HAP-1 (cell line): ENCODE measurements at places on chromosomes 7 and 10.

GRCh38 chr10:78047314-78047891, 13.7 kb downstream of the RPS24 start:
- peak; percentile 93 for DNase-seq

GRCh38 chr10:76553263-76554032, 1084.2 kb downstream of the KCNMA1 start:
- DNase-seq: no peak

GRCh38 chr7:3575753-3576531, 274.9 kb downstream of the SDK1 start:
- DNase-seq: no peak

DNA sequence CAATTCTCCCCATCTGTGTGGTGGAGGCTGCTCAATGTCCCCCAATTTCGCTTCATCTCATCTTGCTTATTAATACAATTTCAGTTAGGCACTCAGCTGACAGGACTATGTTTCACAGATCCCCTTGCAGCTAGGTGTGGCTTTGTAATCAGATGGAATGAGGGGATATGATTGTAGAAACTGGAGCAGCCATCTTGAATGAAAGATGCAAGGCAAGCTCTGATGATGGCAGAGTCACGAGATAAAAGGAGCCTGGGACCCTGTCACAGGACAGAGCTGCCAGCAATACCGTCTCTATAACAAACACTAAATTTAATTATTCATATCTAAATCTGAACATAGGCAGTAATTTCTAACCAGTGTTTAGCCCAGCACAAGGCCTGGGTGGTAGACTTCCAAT, 991 bp upstream of the DLD start:
- no peak for DNase-seq

- DNase-seq: no peak
These were observed 6.0 kb downstream of the ASB4 start for GRCh38 chr7:95491634-95492314.

- DNase-seq: no peak
These were observed 18.2 kb upstream of the CDH23 start for GRCh38 chr10:71378336-71379117.

DNA sequence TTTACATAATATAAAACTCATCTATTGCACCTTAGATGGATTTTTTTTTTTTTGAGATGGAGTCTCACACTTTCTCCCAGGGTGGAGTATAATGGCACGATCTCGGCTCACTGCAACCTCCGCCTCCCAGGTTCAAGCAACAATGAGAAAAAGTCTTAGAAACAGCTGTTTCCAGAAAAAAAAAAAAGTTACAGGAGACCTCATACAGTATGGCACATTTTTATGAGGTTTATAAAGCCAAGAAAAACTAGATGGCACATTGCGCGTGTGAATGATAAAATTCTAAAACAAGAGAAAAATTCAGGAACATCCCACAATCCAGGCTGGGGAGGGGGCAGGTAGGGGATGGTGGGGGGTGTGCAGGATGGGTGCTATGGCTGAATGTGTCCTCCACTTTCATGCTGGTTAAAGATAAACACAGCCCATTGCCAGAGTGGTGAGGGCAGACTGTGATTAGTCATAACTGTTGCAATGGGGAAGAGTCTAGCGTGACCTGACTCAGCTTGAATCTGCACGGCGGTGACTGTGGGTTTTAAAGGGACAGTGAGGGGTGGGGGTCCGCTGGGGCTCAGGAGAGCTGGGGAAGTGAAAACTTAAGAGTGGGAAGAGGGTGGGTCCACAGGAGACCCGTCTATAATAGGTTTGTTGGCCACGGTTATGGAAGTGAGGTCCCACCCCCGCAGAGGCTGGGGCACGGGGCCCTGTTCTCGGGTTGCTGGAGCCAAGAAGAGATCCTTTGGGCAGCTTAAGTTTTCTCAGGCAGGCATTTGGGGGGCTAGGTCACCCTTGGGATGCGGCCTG, 11.9 kb upstream of the LRRC27 start:
- DNase-seq: no peak

DNA sequence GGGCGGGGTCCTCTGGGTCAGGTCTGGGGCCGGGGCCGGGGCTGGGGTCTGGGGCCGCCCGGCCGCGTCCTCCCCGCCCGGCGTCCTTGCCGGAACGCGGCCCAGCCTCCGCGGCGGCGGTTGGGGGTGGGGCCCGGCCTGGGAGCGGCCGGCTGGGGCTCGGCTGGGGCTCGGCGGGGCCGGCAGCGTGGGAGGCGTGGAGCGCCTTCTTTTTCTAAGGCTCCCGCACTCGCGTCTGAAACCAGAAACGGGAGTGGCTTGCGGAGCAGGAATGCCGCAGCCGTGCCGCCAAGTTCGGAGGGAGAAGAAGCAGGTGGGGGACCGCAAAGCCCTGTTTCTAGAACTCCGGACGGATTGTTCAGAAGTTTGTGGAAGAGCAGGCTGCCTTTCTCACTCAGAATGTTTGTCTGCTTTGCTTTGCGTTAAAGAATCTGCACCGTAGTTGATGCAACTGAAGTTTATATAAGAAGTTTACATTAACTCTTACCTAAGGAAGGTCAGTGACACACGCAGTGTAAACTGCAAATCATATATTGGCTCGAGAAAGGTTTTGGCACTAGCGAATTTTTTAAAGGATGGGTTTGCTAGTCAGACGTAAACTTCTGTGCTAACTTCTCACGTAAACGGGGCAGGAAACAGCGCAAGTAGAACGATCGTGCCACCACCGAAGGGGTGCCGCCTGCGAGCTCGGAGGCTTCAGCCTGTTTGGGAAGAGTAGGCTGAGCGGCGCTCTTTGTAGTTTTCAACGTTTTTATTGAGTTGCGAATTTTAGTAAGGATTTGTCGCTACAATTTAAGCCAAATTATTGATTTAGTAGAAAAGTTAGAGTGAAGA, 729 bp downstream of the DNAJB6 start:
- DNase-seq: peak; percentile 69

- no peak for DNase-seq
These were observed 1.7 kb downstream of the ADRB1 start for GRCh38 chr10:114045136-114046086.

GRCh38 chr10:82390866-82391658, 516.1 kb downstream of the NRG3 start:
- no peak for DNase-seq

DNA sequence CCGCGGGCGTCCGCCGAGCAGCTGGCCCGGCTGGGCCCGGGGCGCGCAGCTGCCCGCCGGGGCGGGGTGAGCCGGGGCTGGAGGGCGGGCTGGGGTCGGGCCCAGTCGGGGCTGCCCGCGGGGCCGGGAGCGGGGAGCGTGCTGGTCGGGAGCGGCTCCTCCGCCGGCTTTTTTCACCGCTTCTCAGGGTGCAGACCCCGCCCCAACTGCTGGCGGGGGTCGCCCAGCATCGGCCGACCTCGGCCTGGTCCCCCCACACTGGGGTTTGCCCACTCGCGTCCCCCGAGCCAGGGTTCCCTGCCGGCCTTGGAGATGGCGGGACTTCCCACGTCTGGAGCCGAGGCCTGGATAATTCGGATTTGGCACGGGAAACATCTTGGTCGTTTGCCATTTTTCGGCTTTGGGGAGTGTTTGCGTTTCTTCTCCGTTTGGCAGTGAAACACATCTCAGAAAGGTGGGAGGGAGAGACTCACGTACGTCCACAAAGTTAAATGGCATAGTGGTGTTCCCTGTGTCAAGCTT, 432 bp downstream of the TMEM248 start:
- DNase-seq: no peak

GRCh38 chr10:86244297-86245014, 122.1 kb downstream of the GRID1 start:
- DNase-seq: peak; percentile 29

- no peak for DNase-seq
These were observed 247.3 kb upstream of the PTN start for GRCh38 chr7:137590756-137591305.

DNA sequence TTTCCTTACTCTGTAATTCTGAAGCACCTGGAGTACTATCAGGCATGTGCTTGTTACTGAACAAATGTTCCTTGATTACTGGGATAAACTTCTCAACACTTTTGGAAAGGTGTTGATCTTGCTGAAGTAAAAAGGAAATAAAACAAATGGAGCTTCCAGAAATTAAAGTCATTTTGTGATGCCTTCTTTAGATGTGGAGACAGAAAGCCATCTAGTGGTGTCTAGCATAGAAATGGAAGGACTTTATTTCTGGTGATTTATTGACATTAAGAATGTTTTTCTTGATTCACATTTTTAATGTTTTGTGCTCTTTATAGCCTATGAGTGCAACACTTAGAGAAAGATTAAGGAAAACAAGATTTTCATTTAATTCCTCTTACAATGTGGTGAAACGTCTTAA, 1.4 kb downstream of the SFR1 start:
- no peak for DNase-seq

DNA sequence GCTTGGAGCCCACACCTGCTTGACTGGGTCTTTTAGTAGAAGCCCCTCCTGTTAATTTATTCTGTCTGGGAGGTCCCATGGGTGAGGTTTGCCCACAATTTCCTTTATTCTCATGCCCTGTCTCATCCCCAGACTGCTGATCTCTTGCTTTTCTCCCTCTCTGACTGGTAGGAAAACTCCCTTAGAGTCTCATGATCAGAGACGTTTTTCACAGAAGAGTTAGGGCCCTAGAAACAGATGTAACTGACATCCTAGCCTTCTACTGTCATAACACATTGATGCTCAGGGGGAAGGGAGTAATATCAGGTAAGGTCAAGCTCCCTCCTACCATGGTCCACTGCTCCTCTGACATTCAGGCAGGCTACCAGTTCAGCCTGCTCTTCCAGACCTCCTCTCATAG, 43.7 kb upstream of the WASL start:
- DNase-seq: no peak

DNA sequence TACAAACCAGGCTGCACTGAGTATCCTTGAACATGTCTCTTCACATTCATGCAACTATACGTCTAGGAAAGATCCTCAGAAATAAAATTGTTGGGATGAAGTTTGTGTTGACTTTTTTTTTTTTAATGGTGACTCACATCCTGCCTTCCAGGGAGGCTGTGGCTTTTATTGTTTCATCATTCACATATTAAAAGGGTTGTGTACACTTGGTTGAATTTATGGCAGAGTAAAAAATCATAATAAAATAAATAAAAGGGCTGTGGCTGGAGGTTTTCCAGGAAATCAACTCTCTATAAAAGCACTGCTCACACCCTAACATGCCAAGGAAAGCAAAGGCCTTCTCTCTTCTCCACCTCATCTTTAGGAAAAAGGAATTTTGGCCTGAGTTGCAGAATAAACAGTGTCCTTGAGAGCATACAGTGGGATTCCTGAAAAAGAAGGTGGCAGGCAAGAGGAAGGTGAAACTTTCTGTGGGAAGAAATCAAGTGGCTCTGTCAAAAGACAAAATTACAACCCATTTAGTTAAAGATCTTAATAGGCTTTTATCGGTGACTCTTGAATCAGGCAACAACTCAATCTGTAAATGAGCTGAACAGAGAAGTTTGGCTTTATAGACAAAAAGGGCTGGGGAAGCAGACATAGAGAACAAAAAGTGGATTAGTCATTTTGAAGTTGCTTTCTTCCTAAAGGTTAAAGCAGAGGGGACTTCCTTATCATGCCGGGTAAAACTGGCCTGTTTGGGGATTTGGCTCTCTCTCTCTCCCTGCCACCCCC, 41.6 kb upstream of the FHIP2A start:
- no peak for DNase-seq

GRCh38 chr10:103638948-103639347, 145.4 kb downstream of the NEURL1 start:
- no peak for DNase-seq

DNA sequence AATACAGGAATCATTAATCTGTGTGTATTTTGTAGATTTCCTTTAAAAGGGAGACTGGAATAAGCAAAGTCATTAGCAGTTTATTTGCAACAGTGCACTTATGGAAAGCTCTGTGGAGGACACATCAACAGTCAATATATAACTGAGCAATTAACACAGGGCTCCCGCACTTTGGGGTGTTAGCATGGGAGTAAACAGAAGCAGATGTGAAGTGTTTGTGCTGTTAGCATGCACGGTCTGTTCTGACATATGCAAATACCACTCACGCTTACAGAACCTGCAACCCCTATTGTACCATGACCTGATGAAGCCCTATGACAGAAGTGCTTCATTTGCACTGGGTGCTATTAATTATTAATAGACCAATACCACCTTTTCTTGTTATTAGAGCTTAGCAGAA, 118.9 kb downstream of the PPP1R3A start:
- no peak for DNase-seq

DNA sequence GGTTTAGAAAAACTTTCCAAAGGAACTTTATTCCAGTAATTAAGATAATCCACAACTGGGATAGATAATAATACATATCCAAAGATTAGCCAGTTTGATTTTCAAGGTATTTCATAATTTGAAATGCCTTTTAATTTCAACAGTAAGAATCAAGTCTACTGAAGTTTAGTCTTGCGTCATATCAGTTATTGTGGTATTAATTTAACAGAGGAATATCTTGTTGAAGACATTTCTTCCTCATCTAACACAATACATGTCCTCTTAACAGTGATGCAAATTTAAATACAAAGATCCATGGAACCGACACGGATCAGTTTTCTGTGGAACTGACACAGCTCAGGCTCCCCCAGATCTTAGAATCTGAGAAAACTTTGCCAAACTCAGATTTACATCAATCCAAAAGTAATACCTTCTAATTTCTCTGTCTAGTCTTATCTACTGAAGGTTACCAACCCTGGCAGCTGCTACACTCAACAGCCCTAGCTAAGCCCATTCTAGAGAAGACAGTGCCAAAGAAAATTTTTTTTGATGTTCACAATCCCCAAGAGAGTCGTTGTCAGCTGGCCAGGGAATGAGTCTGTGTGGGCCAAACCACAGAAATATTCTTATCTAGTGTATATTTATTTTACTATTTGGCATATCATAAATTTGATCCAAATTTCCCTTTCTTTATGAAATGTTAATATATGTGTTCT, 365.2 kb upstream of the MEOX2 start:
- no peak for DNase-seq

- no peak for DNase-seq
These were observed 35.1 kb upstream of the SAMD8 start for GRCh38 chr10:75076348-75076747.

GRCh38 chr7:16115374-16115773, 306.0 kb downstream of the CRPPA start:
- DNase-seq: no peak

GRCh38 chr10:63204667-63205391, 71.7 kb downstream of the NRBF2 start:
- peak; percentile 9 for DNase-seq

- no peak for DNase-seq
These were observed 406.9 kb upstream of the PRKCQ start for GRCh38 chr10:6986927-6987326.

DNA sequence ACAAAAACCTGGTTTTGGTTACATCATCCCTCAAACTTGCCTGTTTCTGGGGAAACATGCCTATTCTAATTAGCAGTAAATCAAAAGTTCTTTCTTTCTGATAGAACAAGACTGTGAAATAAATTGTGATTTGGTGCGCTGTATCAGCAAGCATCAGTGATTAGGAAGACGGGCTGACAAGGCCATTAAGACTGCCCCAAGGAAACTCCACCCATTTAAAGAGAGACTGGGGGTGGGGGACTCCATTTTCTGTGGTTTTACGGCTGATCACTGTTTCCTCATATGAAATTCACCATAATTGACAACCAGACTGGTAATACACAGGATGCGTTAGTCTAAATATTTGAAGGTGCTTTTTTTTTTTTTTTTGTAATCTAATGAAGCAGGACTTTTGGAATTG, 68.7 kb downstream of the MBL2 start:
- no peak for DNase-seq
